ENCODE measurements at places on chromosomes 12 and 14. TPM values are rescaled to one million over a fixed set of nuclear protein-coding genes. Genes with fewer than 3 reads are reported as not detected.

The SMOC1 gene
- total RNA-seq = not detected

The BMP4 gene
- total RNA-seq = 52.6 TPM

The TMEM132D gene
- total RNA-seq = not detected

The PPP1R36 gene
- total RNA-seq = 0.32 TPM

The TMEM179 gene
- not detected for total RNA-seq

All from epithelial cell of umbilical artery (primary cell).